NCI-H2171 (cell line): ENCODE measurements at places on chromosomes 3 and 15.

GRCh38 chr3:135503760-135504686 is 461.5 kb upstream of the PPP2R3A start:
- peak; percentile 65 for DNase-seq

DNA sequence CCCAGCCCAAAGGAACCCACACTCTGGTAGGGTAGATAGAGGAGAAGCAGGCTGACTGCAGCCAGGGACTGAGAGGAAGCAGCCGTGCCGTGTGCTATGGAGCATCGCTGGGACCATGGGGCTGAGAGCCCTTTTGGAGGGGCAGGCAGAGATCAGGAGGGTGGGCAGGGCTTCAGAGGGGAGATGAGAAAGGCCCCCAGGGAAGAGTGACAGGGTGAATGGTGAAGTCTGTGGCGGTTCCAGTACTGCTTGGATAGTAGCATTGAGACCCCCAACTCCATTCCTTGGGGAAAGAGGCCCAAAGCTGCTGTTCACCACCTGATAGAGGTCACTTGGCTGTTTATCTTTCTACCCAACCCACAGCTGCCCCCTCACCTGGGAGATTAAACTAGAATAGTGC is 80.0 kb upstream of the MRPS22 start:
- no peak for DNase-seq

GRCh38 chr15:90230610-90231009 is 3.1 kb downstream of the CIB1 start:
- no peak for DNase-seq

DNA sequence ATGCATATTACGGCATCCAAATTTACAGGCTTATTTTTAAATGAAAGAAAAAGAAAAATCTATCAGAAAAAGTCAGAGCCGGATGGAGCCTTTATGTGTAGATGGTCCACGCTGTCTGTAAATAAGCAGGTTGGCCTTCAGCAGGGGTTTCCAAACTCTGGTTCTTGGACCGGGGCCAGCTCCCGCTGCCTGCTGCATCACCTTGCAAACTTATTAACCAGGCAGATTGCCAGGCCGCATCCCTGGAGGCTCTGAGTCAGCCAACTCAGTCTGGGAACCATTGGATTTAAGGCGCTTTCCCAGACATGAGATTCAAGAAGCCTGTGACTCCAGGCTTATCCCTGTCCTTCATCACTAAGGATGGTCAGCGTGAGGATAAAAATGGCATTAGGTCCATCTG is 212.4 kb downstream of the OPA1 start:
- DNase-seq, result peak; percentile 93

DNA sequence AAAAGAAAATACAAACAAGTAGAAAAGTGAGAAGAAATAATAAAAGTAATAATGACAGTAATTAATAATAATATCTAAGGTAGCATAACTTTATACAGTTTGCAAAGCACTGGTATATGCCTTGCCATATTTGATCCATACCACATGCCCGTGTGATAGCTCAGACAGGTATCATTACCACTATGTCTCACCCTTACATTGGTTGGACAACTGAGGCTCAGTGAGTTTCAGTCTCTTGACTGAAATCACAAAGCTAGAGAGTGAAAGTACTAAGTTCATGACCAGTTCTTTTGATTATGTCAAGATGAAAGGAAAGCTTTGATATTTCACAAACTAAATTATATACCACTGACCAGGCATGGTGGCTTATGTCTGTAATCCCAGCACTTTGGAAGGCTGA is 408.9 kb downstream of the GAP43 start:
- no peak for DNase-seq

- no peak for DNase-seq
Measured at GRCh38 chr15:63718590-63719035, 115.1 kb downstream of the HERC1 start.

DNA sequence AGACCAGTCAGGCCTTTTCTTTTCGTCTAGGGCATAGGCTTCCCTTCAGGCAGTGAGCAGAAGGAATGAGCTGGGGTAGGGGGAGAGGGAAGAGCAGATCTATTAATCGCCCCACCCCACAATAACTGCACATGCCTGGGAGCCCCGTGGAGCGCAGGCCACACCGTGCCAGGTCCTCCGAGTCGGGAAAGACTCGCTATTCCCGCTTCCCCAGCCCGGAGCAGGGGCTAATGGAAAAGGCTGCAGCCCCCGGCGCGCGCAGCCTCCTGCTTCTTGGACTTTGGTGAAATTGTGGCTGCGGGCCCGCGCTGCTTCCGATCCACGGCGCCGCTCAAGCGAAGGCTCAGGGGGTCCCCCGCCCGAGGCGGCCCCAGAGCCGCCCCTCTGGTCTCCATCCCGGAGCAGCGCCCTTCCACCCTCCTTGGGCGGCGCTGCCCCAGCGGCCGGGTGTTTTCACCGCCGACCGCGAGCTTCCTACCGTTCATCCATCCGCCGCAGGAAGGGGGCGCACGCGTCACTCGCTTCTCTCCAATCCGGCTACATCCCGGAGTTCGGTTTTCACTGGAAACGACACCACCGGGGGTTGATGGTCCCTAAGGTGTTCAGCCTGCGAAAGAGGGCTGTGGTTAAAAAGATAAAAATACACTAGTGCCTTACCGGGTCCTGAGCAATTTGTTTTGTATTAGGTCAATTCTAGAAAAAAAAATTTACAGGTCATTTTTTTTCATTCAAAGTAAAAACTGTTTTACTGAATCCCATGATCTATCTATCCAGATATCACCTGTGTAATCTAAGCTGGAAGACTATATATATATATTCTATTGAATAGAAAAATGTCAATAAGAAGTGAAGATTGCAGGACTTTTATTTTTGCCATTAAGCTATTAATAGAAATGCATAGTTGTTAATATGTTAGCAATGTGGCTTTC is 4.4 kb upstream of the SYNM start:
- DNase-seq, result peak; percentile 72

GRCh38 chr3:19489936-19490335 is 341.6 kb downstream of the KCNH8 start:
- DNase-seq, result no peak

- DNase-seq, result no peak
Measured at GRCh38 chr3:139759470-139759869, 81.7 kb upstream of the NMNAT3 start.
